ENCODE measurements at places on chromosomes 12 and 14.

DNA sequence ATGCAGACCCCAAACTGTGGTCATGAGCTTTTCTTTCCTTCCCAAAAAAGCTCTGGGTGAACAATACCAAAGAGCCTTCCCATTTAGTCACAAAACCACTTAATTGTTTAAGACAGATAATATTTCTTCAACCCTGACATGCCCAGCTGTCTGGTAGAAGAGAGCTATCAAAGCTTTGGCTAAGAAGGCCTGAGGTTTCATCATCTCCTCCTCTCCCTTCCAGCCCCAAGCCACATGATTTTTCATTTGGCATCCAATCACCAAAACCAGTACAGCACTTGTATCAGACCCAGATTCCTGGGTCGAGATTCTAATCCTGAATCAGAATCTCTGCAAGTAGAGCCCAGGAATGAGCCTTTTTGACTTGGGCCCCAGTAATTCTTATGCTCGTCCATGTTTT, 199.6 kb upstream of the TMEM260 start:
- DNase-seq: no peak

DNA sequence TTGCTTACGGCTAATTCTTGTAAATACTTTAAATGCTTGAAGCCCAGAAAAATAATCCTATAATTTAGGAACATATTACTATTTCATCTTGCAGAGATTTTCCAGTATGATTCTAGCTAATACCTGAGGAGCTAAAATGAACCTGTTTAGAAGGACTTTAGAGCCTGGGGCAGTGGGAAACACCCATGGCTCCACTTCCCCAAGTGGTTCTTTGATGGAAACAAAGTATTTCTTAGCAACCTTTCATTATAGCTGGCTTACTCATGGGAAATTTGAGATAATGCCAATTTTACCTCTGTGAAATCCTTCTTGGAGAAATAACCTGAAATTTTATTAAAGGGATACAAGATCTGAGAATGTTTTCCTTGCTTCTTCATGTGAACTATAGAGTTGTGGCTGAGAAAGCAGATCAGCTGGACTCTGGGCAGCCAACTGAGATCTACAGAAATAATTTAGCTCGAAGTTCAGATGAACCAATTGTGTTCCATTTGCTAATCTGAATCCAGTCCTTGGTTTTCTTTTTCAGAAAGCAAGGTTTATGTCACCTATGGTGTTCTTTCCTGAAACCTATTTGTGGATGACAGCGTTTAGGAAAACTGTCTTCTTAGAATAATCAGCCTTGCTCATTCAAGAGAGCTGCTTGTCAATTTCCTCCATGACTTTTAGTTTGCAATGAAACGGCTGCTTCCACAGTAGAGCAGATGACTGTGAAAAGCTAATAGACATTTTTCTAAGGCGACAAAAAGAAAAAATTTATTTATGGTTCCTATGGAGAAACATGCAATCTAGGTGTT, 141.8 kb upstream of the CPM start:
- DNase-seq: no peak

DNA sequence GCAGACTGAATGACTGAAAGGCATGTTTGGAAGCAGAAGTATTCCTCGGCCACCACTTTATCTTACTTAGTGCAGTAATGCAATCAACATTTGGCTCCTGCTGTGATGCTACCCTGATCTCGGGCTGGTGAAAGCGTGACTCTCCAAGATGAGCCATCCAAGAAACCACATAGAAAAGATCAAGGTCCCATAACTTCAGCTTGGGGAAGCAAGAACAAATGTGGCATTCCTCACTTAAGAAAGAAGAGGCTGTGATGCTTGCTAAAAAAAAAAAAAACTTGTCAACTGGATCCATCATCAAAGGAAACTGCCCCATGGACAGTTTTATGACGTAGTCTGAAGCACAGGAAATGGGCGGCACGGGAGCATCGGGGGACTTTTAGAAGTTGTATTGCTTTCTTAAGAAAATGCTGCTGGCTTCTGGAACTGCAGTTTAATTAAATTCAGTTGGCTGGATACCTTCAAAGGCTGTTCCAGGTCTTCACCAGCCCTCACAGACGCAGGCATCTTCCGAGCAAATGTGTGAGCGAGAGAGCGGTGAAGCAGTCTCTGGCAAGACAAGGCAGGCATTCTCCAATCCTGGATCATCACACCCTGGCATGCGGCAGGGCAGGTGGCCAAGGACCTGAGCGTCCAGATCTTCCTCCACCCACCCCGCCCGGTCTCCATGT, 38.2 kb upstream of the MAP1LC3B2 start:
- no peak for DNase-seq

DNA sequence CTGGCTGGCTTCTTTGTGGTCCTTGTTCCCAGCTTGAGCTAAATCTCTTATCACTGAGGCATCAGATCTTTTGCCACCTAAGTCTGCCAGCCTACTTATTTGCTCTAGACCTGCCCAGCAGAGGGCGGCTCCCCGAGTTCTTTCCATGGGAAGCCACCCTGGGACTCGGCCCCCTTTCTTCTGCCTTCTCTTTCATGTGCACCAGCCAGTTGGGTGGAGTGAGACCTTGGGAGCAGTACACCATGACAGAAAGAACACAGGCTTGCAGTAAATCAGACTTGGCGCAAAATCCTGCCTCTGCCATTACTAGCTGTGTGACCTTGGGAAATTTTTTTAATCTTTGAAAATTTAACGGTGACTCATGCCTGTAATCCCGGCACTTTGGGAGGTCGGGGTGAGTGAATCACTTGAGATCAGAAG, 7.4 kb downstream of the SMAGP start:
- DNase-seq: peak; percentile 49

DNA sequence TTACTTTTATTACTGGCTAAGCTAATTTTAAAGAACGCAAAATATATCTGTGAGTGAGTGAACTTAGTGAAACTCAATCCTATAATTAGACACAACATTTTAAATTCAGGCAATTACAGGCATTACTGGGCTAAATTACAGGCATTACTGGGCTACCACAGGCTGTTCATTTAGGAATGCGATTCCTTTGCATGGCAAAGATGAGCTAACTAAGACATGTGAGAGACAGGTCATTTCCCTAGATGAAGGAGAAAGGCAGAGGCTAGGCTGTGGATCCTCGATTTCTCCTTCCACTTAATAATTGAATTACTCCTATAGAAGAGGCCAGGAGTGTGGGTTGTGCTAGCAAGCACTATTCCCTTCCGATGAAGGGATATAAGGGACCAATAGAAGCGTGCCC, 429.4 kb upstream of the LMO3 start:
- no peak for DNase-seq

DNA sequence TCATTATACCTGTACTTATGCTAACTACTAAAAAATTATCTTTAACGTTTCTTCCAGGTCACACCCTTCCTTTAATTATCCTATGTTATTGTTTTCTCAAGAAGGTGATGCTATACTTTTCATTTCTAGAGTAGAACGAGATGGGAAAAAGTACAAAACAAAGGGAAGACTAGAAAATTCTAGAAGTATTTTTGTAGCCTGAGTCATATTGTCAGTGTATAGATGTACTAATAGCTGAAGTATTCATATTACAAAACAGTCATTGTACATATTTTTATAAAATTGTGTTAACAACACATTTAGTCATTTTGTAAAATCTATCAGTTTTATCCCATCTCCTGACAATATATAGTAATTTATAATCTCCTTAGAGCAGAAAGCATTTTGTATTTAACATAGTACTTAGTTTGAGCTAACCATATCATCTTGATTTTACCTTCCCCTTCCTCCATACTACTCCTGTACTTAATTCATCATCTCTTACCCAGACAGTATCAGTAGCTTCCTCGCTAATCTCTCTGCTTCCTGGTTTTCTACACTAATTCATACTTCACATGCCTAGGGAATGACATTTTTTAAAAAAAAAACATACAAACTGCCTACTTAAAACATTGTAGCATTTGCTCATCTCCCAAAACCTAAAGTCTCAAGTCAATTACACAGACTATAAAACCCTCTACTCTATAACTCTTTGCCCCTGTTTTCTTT, 920.9 kb downstream of the RPS29 start:
- no peak for DNase-seq

GRCh38 chr14:37122288-37122687, 50.1 kb downstream of the SLC25A21 start:
- peak; percentile 5 for DNase-seq

- no peak for DNase-seq
Measured at GRCh38 chr14:77961847-77962580, 162.1 kb downstream of the ADCK1 start.

DNA sequence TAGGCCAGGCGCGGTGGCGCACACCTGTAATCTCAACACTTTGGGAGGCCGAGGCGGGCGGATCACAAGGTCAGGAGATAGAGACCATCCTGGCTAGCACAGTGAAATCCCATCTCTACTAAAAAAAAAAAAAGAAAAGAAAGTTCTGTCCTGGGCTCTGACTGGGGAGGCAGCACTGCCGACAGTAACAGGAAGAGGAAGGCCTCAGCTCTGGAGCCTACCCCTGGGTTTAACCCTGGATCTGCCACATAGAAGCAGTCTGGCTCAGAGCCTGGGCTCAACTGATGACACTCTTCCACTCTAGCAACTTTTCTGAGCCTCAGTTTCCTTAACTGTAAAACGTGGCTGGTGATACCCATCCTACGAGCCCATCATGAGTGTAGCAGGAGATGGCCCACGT, 60.5 kb downstream of the ACTN1 start:
- DNase-seq: no peak

GRCh38 chr12:116689979-116690744, 47.7 kb downstream of the SPRING1 start:
- no peak for DNase-seq

- DNase-seq: no peak
Measured at GRCh38 chr12:122987086-122987951, 6.8 kb downstream of the ARL6IP4 start.

GRCh38 chr12:6206327-6206726, 6.1 kb downstream of the CD9 start:
- DNase-seq: no peak

DNA sequence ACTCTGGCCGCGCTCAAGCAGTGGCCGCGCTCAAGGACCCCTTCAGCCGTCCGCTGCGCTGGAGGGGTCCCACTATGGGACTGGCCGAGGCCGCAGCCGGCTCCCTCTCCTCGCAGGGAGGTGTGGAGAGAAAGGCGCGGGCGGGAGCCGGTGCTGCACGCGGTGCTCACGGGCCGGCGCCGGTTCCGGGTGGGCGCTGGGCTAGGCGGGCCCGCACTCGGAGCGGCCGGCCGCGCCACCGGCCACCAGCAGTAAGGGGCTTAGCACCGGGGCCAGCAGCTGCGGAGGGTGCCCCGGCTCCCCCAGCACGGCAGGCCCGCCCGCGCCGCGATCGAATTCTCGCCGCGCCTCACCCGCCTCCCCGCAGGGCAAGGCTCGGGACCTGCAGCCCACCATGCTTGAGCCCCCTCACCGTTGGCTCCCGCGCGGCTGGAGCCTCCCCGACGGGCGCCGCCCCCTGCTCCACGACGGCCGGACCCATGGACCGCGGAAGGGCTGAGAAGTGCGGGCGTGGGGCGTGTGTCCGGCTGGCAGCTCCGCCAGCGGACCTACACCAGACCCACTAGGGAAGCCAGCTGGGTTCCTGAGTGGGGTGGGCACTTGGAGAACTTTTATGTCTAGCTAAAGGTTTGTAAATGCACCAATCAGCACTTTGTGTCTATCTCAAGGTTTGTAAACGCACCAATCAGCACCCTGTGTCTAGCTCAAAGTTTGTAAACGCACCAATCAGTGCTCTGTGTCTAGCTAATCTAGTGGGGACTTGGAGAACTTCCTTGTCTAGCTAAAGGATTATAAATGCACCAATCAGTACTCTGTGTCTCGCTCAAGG, 49.5 kb downstream of the KLHL28 start:
- peak; percentile 6 for DNase-seq

DNA sequence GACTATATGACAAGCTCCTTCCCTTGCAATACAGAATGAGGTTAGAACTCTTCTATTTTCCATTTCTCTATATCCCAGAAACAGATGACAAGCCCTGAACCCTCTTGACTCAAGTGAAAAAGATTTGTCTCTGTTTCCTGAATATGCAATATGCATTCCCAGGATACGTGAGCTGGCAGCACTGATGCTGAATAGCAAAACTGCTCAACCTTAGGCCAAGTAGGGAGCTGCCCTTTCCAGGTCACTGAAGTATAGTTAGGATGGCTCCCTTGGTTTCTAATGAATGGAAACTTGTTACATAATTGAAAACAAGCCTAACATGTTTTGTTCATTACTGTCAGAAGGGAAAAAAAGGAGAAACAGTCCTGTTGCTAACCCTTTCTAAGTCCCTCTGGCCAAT, 47.9 kb upstream of the PLEKHG7 start:
- DNase-seq: no peak

DNA sequence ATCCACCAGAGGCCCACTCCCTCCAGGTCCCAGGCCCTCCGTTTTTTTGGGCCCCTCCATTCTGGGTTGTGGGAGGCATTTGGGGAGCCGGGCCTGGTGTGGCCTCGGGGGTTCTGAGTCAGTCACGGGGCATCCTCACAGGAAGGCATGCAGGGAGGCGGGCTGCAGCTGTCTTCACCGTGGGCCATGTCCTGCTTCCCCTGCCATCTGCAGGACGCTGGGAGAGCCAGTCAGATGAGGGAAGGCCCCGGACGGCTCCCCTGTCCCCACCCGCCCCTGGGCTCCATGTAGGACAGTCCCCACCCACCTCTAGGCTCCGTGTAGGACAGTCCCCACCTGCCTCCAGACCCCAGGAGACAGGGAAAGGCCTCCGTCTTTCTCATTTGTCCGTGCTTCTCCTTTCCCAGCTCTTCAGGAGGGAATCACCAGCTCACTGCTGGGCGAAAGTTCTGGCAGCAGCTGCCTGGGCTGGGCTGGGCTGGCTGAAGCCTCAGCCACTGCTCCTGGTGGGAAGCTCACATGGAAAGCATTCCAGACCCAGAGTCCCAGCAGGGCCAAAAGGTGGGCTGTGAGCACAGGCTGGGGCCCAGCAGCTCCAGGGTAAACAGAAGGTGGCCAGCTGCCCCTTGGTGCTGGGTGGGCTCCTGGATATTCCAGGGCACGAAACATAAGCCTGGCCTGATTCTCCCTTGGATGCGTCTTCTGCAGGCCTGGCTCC, 217.8 kb downstream of the KIF26A start:
- no peak for DNase-seq

DNA sequence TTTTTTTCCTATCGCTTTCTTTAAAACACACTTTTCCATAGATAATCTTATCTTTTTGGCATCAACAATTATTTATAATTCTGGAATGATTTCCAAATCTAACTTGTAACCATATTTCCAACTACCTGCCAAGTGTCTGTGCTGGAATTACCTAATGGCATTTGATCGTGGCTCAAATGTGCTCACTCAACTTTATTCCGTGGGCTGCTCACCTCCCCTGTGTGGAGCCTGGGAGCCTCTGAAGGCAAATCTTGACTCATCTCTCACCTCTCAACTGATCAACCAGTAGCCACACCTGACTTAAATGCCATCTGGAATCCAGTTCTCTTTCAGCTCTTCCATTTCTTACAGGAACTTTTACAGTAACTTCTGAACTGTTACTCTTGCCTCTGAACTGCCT, 608.6 kb downstream of the DIO2 start:
- no peak for DNase-seq

GRCh38 chr12:133106253-133106652, 23.8 kb downstream of the ZNF891 start:
- DNase-seq: no peak
